Frontal cortex (tissue), 4 donors: ENCODE measurements at places on chromosomes 5 and 9.
A peak's percentile ranks its signal among the peaks of the same experiment; 100 is the strongest.

DNA sequence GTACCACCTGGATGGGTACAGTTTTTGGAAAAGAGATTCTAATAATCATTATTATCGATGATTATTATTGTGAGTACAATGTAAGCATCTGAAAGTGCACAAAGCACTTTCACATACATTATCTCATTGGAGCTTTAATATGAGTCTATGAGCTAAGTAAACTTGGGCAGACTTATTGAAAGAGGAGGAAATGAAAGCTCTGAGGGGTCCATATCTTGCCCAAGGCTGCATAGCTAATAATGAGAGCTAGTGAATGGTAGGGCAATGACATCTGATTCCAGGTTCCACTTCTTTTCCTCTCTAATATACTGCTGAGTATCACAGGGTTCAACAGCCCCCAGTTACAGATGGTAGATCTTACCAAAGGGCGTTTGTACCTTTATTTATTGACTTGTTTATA, 26.1 kb downstream of the TIMD4 start:
- no peak for DNase-seq

DNA sequence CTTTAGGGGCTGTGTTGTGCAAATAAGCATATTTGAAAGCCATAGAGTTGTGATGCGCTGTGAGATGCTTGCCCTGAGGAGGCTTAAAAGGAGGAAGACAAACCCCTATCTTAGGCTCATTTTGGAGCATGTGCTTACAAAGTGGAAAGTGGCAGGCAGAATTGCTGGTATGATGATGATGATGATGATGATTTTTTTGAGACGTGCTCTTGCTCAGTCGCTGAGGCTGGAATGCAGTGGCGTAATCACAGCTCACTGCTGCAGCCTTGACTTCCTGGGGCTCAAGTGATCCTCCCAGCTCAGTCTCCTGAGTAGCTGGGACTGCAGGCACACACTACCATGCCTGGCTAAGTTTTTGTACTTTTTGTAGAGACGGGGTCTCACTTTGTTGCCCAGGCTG, 1.7 kb downstream of the CNOT8 start:
- no peak for DNase-seq

- no peak for DNase-seq
Measured at GRCh38 chr5:58107704-58108103, 352.2 kb downstream of the PLK2 start.

GRCh38 chr5:117102591-117102990, 528.0 kb upstream of the SEMA6A start:
- no peak for DNase-seq

GRCh38 chr5:172076761-172077244, 70.4 kb upstream of the FBXW11 start:
- DNase-seq: no peak

GRCh38 chr5:165101709-165102108, 1596.3 kb downstream of the MAT2B start:
- no peak for DNase-seq

DNA sequence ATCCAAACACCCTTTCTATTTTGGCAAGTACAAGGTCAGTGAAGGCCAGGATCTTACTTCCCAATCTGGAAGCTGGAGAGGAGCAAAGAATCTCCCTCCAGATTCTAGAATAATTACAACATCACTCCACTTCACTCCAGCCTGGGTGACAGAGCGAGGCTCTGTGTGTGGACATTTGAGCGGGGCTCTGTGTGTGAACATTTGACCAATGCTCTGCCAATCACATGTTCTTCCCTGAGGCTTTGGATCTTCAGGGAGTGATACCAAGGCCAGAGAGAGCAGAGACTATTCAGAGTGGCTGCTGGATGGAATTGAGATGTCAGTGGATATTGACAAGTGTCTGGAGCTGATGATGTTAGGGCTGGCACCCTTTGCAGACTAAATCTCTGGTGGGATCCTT, 24.7 kb upstream of the ANKRD34B start:
- no peak for DNase-seq

DNA sequence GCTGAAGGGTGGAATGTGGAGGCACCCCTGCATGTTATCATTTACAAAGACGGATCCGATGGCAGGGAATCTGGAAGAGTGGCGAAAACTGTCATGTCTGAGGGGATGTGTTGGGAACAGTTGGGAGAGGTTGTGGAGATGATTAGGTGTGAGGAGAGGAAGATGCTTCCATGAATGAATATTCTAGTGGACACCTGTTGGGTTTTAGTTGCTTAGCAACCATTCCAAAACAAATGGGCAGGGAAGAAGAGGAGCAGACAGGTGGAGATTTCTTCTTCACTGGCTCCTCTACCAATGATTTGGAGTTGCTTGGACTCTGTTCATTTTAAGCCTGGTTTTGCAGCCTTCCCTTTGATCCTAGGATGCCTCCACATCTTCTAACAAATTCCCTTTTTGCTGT, 465.3 kb upstream of the CLINT1 start:
- no peak for DNase-seq

DNA sequence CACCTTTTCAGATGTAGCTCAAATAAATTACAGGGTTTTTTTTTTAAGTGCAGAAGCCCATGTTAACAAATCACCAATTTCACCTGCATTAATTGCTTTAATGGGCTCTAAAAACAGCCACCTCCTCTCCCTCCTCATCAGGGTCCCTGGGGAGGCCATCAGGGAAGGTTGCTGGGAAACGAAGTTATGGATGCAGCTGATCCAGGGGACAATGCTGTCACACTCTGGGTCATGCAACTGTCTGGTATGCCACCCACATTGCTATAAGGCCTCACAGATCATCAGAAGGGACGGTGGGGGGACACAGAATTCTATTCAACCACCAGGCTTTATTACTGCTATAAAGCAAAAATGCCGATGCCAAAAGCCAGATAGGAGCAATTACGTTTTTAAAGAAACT, 9.3 kb downstream of the WHRN start:
- DNase-seq: no peak

- DNase-seq: no peak
Measured at GRCh38 chr5:127865273-127865672, 162.1 kb downstream of the CCDC192 start.

DNA sequence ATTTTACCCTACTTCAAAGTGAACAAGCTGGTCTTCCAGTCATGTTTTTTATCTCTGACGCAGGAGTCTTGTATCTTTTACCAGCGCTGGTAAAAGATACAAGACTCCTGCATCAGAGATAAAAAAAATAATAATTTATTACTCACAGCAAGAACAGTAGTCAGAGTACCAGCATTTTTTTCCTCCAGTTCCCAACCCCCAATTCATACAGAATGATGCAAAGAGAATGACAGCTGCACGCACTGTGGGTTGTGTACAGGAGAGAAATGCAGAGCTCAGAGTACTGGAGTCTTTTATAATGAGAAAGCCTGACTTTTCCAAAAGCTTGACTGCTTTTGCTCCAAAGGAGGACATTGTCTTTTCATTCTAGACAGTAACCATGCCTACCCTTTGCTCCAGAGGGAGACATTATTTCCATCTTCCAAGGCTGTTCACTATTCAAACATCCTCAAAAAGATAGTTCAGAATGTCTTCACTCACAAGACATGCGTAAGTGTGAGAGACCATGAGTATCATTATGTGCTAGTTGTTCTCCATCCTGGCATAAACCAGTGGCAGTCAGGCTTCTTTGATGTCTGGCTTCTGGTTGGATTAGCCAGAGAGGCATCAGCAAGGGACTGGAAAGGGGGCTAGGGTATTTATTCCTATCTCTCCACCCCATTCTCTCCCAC, 14.3 kb upstream of the RANBP6 start:
- DNase-seq: no peak

DNA sequence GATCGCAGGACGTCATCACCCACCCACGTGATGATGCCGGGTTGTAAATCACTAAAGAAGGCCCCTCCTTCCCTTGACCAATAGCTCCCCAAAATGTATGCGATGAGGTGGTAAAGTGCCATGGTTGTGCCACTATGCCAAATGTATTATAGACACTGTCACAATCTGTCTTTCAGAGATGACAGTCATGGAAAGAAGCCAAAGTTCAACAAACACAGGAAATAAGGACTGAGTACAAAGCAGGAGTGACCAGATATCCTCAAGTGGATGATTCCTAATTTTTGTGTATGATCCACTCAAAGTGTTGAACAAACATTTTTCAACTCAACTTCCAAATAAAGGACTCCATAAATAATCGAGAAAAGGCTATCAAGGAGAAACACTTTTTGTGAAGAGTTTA, 12.5 kb downstream of the GLIS3 start:
- DNase-seq: no peak

- no peak for DNase-seq
Measured at GRCh38 chr9:22165144-22165543, 156.0 kb upstream of the CDKN2B start.

DNA sequence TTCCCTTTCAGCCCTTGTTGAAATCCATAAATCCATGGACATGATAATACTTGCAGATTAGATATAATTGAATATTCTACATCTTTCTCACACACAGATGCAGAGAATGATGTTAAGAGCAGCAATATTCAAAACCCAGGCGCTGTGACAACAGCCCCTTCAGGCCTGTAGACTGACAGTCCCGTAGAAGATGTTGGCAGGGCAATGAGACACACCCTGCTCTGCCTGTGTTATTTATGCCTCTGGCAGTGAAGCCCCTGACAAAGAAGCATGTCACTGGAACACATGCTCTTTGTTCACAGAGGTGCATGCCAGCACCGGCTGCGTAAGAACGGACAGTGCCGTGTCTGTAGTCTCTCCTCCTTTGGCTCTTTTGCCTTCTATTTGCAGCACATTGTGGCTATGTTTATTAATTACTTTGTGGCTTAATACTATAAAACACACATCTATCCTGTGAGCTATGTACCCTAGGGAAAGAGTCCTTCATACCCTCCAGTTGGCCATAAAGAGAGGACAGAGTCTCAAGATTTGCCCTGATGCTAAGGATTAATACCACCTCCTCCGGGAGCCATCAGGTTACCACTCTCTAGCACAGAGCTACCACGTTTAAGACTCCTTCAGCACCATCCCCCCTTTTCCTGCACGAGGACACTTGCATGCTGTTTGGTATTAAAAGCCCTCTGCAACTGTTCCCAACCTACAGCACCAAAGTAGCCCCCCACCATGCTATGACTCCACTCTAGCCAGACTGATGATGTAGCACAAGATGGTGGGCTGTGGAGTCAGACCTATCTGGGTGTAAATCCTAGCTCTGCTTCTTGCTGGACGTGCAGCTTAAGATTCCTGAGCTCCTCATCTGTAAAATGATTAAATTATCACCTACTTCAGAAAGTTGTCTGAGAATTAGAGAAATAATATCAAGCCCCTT, 2.0 kb upstream of the ANP32B start:
- peak; percentile 44 for DNase-seq

GRCh38 chr5:76787237-76787636, 31.6 kb upstream of the F2RL1 start:
- no peak for DNase-seq

GRCh38 chr5:103918668-103919367, 356.2 kb upstream of the NUDT12 start:
- DNase-seq: no peak

DNA sequence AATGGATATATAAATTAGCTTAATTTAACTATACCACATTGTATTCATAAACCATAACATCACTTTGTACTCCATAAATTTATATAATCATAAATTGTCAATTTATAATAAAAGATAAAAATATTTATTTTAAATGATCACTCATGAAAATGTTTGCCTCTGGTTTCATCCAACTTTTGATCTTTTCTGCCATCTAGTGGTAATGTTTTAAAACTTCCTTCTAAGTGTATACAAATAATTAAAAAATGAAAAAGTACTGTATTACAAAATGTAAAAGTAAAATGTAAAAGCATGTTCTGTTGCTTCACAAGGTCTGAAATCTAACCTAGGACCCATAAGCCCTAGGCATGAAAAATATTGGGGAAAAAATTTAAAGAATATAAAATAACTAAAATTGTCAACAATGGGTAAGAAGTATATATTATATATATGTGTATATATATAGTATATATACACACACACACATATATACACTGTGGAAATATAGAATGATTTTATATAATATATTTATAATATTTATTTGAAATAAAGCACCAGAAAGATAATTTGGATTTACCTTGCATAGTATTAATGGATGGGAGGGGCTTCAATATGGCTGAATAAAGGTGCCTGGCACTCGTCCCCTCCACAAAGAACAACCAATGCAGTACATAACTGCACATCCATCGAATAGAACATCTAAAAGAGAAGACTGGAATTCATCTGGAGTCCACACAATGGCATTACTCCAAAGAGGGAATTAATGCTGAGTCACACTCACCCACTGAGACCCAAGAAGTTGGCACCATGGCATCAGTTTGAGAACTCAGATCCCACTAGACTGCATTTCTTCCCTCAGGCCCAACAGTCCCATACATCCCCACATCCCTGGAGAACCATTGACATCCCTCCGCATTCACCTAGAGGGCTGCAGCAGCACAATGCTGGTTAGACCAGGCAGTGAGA, 32.5 kb downstream of the ANXA1 start:
- DNase-seq: no peak

DNA sequence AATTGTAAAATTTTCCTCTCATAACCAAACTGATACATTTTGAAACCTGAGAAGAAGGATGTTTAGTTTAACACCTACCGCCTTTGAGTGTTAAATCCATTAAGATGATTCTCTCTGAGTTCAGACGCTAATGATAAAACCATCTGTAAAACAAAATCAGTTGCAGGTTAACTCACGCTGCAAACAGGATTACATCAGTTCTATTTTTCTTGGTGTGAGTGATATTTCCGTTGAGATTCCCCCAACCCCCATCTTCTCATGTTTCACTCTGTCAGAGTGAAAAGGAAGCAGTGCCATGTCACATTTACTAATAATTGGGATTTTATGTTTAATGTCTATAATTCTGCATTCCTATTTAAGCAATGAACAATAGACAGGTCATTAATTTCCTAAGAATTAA, 146.5 kb downstream of the FANCC start:
- no peak for DNase-seq

- DNase-seq: no peak
Measured at GRCh38 chr9:12368569-12368968, 324.6 kb upstream of the TYRP1 start.

DNA sequence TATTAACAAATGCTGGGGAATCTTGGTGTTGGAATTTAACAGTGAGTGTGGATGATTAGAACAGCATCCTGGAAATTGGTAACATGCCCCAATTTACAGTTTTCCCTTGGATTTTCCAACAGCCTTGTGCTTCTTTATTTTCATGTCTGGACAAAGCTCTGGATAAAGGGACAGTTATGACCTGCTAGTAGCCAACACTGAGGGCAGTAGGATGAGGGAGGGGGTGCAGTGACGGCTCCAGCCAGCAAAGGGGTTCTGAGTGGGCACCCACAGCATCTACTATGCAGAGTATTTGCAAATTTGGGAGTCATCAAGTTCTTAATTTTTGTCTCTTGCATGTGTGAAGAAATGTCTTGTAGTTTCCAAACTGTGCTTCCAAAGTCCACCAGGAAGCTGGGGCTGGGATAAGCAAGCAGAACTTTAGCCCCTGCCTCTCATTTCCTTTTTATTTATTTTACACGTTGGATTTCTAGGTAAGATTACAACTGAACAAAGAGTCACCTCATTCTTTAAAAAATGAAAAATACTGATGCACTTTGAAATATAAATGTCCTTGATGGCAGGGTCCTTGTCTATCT, 63.0 kb upstream of the SELENOP start:
- DNase-seq: no peak
